Neural crest cell (in vitro differentiated cells): ENCODE measurements at places on chromosomes 3 and 15.

DNA sequence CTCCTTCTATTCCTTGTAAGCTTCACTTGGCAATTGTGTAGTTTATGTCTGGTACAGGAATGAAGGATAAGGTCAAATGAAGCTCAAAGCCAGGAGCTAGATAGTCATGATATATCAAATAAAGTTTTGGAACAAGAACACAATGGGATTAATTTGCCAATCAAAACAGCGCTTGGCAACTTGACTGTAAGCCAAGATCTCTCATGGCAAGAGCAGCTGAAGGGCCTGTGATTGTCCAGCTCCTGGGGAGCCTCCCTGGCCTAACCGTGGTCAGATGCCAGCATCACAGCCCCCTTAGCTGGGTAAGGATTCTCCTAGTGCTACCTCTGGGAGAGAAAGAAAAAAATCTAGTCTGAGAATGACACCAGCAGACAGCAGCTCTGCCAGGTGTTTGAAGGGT, 97.2 kb downstream of the LIPC start:
- no peak for DNase-seq

DNA sequence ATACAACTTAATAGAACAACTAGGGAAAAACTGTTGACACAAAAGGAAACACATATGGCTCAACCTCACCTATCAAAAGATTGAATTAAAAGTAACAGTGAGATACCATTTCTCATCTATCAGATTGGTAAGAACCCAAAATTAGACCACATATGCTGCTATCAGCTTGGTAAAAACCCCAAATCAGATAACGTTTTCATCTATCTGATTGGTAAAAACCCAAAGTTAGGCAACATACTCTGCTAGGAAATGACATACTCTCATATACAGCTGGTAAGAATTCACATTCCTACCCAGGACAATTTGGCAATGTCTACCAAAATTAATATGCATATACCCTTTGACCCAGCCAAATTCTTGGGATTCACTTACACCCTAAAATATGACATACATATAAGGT, 26.3 kb downstream of the NRG4 start:
- DNase-seq, result no peak

- no peak for DNase-seq
Observed at GRCh38 chr3:126434931-126435411, 40.3 kb downstream of the CFAP100 start.

DNA sequence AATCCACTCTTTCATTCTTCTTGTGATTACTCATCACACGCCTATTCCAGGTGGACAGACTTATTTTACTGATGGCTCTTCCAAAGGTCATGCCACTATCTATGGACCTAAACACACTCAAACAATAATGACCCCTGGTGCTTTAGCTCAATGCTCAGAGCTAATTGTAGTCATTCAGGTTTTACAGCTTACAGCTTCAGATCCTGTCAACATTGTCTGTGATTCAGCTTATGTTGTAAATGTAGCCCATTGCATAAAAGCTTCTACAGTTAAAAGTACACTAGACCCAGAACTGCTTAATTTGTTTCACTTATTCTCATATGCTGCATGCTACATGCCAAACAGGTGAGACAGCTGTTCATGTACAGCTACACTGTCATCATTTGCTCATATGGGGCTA, 49.2 kb downstream of the LSM3 start:
- DNase-seq, result no peak

DNA sequence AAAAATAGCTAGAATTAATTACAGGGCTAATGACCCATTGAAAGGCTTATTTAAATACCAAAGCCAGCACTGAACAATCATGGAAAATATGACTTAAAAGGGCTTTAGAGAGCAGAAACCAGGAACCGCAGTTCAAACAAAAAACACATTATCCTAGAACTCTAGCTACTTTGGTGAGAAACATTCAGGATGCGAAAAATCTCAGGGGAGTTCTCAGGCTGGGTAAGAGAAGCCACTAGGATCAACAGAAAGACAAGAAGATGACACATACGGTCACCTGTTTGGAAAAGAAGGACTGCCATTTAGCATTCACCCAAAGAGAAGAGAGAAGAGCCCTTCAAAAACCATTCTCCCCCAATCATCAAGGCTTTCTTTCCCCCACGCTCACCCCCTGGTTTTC, 75.6 kb upstream of the ICE2 start:
- no peak for DNase-seq

GRCh38 chr15:38726187-38726586, 161.6 kb upstream of the RASGRP1 start:
- no peak for DNase-seq

GRCh38 chr15:73724212-73724611, 28.9 kb downstream of the INSYN1 start:
- DNase-seq, result no peak

DNA sequence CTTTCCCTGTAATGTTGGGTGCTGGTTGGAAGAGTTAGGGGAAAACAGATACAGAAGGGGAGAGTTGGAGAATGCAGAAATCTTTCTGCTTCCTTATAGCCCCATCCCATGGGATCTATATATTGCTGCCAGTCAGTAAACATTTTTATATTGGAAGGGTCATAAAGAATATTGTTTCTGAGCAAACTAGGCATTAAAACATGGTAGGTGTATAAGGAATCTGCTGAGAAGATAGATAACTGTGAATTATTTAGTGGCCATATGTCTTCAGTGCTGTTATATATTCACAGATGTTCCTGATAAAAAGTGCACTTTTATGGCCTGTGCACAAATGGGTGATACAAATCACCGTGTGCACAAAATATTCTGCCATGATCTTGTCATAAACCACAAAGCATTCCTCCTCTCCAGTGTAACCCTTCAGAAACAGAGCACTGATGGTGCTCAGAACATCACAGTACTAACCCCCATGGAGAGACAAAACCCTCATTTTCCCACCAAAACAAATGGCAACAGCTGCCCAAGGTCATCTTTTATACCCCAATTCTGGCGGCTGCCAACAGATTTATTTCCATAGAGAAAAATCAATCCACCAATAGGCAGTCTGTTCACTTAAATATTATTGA, 269.3 kb downstream of the SLC9A9 start:
- DNase-seq, result no peak

GRCh38 chr15:65197337-65197645, 12.1 kb upstream of the CLPX start:
- no peak for DNase-seq

DNA sequence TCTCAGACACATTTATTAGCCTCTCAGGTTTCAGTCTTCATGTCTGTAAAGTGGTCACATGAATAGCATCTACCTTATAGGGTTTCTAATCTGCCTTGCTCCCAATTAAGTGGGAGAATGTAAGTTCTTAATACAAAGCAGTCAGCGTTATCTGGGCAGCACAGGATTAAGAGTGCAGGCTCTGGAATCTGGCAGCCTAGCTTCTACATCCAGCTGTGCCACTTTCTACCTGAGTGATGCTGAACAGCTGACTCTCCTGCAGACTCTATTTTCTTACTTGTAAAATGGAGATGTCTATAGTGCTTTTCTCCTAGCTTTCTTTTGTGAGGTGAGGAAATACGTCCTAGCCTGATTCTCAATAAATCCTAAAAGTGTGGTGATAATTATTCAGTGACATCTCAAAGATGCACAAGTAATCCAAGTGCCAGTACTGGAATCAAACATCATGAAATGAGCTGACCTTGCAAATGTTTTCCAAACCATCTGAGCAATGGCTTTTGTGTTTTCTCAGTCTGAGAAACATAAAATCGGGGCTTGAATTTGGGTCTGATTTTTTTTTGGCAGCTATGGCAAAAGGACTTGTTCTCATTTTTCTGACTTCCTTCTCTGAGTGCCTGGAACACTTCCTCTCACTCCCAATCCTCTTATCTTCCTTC, 232.2 kb upstream of the FEZF2 start:
- no peak for DNase-seq

DNA sequence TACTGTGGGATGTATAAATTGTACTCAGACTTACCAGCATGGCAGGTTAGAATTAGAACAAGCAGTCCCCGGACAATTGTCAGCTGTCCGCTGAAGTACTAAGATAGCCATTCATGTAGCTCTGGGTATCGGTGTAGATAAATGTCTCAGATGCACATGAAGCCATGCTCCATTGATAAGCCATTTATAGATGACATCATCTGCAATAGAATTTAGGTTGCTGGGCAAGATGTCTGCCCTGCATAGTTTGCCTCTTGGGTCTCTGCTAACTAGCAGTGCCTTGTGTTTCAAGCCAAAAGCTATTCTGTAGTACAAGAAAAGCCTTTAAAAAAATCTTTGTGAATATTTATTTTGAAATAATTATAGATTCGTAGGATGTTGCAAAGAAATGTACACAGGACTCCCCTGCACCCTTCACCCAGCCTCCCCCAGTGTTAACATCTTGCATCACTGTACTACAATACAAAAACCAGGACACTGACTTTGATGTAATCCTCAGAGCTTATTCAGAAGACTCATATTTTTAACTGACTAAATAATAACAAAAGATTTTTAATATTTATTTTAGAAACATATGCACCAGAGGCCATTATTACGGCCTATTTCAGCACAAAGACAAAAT, 220.6 kb upstream of the THRB start:
- DNase-seq, result no peak

DNA sequence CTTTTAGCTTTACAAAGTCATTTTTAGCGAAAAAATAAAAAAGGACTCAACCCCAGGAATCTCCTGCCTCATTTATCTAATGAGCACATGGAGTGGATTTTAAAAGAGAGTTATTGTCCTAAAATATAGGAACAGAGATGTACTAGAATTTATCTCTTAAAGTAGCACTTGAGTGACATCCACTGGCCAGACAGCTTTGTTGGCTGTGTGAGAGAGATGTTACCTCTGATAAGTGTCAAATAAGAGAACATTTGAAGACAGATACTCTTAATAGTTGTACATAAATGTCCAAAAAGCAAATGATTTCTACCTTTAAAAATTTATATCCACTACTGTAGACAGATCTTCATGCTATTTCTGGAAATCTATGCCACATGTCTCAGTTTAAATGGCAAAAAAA, 12.3 kb upstream of the MFSD1 start:
- no peak for DNase-seq

- DNase-seq, result no peak
Observed at GRCh38 chr15:99970891-99971430, 237.7 kb upstream of the LYSMD4 start.

- no peak for DNase-seq
Observed at GRCh38 chr15:29862271-29862670, 40.0 kb upstream of the TJP1 start.

- no peak for DNase-seq
Observed at GRCh38 chr3:99508191-99508590, 130.2 kb upstream of the COL8A1 start.

DNA sequence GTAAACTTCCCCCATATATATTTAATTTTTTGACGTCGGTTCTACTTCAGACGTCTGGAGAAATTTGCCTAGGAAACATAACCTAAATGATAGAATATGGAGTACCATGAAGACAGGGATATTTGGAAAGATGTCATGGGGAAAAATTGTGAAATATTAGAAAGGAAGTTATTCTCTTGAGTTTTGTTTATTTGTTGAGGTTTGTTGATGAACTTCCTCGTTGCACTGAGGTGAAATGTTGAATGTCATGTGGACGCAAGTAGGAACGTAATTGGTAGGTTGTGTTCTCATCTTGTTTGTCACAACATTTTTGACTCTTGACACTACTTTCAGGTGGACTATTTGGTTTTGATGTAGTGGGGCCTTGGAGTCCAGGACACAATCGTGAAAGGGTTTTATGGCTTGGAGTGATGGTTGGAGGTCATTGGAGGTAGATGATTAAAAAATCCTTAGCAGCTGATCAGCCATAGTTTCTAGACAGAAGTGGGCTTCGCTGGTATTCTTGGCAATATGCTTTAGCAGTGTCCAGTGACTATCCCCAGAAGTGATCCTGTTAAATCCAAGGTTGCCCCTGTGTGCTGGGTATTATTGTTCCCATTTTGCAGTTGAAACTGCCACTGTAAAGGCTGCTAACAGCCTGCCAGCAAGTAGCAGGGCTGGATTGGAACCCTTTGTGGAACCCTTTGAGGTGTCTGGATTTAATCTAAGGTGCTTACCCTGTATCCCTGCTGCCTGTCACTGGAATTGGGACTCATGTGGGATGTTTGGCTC, 1.5 kb downstream of the ABHD5 start:
- DNase-seq, result no peak

GRCh38 chr3:184760337-184761074, 48.6 kb upstream of the MAGEF1 start:
- DNase-seq, result no peak

DNA sequence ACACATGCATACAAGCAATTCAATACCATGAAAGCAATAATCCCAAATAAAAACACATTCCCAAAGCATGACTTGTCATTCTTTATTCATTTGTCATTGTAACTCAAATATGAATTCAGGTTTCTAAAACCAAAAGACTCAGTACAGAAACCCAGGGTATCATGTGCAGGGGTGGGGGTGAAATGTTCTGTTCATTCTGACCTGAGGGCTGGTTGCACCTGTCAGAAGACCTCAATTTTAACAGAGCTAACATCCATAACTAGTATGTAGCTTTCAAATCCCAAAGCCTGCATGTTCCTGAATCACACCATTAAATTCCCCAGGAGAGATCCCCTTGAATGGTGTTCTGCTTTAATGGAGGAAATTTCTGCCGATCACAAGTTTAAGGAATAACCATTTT, 738.7 kb downstream of the MCTP2 start:
- no peak for DNase-seq

- no peak for DNase-seq
Observed at GRCh38 chr3:46944191-46944590, 32.4 kb downstream of the CCDC12 start.

DNA sequence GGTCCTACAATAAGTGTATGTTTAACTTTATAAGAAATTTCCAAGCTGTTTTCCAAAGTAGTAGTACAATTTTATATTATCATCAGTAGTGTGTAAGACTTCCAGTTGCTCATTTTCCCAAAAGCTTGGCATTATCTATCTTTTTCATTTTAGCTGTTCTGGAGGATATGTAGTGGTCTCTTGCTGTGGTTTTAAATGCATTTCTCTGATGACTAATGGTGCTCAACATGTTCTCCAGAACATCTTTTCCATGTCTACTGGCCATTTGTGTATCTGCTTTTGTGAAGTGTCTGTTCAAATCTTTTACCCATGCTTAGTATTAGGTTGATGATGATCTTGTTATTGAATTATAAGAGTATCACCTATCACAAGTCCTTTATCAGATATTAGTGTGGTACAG, 13.3 kb downstream of the BCL2A1 start:
- no peak for DNase-seq

- DNase-seq, result no peak
Observed at GRCh38 chr3:171862993-171863521, 19.9 kb downstream of the TMEM212 start.

GRCh38 chr3:175238801-175239200, 379.7 kb downstream of the NAALADL2 start:
- DNase-seq, result no peak

DNA sequence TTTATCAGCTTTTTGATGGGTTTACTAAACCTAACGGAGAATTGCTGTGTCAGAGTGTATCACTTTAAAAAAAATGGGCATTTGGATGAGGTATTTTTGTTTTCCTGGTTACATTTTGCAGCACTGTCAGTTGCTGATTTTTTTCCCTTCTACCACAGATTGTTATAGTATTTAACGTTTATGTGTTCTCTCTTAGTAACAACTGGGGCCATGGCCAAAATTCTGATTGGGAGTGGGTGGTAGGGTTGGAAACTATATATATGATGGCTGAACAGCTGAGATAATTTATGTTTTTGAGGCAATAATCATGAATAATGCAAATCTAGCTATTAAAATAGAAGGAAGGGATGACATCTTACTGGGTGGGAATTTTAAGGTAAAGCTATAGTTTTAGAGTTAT, 229.4 kb upstream of the SUCLG2 start:
- no peak for DNase-seq

- DNase-seq, result no peak
Observed at GRCh38 chr3:133418361-133418760, 18.5 kb downstream of the BFSP2 start.
